ENCODE measurements at places on chromosomes 3 and 15.

GRCh38 chr3:73681198-73681597 is 56.5 kb upstream of the PDZRN3 start:
- no peak for DNase-seq

DNA sequence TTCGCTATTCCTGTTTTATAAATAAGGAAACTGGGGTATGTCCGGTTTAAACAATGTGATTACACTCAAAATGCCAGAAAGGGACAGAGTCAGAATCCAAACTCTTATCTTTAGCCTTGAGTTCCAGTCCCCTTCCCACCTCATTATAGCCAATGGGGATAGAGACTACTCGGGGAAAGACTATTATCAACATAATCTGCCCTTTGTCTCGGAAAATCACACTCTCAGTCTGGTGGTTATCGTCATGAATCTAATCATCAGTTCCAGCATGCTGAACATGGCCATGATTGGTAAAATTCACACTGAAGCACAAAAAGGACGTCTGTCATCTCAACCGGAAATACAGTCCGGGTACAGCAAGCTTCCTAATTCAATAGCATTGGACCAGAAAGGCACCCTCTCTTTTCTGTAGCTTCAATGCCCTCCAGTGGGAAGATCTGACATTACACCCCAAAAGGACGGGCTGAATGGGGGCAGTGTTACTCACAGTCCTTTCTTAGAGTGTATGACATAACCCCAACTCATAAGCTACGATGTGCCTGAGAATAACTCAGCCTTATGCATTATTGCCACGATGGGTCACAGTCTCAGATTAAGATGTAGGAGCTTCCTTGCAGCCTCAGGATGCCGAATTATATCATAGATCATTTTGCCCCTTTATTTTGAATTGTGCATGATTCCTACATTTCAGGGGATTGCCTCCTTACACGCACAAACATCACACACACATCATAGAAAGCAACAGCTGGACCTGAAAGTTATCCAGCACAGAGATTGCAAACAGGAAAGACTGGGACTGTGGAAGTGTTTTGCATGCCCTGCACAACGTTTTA is 390.4 kb upstream of the LMCD1 start:
- DNase-seq: no peak

DNA sequence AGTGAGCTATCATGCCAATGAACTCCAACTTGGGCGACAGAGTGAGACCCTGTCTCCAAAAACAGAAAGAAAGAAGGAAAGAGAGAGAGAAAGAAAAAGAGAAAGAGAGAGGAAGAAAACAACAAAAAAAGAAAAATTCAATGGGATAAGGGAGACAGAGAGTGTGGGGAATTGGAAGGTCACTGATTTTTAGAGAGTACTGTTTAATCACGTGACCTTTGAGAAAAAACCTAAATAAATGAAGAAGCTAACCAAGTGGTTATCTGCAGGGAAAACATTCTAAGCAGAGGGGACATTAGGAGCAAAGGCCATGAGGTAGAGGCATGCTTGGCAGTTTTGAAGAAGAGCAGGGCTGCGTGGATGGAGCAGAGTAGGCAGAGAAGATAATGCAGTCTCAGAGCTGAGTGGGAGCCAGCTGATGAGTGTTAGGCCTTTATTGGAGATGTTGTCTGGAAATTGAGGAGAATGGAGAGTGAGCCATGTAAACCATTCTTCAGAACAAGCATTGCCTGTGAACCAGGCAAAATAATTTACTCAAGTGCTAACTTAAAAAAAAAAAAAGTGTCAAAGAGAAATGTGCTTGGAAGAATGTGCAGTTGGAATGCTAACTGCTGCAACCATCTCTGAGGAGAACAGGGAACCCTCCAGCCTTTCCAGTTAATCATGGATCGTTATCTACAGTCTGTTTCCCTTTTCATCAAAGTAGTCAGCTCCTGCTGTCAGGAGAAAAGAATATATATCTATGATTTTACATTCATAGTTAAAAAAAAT is 377.3 kb upstream of the SEMA6D start:
- no peak for DNase-seq

DNA sequence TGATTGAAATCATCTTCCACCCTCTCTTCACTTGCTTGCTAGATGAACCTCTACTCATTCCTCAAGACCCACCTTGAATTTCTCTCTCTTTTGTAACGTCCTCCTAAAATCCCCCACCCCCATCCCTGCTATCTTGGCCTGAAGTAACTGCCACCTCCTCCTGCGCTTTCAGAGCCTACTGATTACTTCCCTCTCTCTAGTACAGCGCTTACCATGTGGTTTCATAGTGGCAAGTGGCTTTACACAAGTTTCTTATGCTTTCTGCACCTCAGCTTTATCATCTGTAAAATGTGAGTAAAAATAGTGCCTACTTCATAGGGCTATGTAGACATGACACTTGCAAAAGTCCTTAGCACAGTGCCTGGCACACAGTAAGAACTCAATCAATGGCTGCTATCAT is 28.7 kb upstream of the DAZL start:
- DNase-seq: no peak

DNA sequence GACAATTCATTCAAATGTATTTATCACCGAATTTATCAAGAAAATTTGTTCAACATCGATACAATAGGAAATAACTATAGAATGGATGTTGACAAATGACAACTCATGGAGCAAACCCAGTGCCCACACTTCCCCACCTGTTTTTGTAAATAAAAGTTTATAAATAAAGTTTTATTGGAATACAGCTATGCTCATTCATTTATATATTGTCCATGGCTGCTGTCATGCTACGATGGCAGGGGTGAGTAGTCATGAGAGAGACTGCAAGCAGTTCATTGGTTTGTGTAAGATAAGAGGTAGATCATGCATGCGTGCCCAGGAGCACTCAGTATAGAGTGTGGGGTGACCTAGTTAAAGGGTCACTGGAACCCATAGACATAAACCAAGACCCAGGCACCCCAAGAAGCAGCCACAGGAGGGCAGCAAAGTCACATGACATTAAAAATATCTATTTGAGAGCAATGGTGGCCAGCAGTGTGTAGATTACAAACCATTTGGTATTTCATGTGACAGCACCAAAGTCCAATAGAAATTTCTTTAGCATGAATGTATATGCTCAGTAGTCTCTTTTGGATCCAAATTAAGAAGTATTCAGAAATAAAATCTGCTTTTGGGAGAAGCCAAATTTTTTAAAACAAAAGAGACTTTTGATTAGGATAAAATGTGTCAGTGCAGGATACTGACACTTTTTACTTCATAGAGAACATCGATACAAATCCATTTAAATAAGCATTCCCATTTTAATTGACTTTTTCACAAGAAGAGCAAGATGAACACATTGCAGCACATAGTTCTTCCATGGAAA is 794.8 kb downstream of the MCTP2 start:
- DNase-seq: no peak

- DNase-seq: no peak
Measured at GRCh38 chr3:107452436-107452835, 70.3 kb upstream of the BBX start.

DNA sequence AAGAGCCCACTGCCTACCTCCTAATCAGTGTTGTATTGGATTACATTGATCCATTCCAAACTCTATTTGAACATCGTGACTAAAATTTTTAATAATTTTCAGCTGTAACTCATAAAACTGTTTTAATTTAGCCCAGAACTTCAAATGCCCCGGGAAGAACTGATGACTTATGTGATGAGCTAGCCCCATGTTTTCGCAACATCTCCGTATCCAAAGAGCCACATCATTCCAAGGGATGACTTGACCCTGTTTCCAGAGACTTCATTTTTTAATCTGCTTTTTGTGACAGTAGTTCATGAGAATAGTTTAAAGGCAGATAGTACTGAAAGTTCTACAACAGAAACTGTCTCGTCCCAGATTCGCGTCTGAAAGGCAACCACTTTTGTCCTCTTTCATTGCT is 97.4 kb downstream of the STAC start:
- no peak for DNase-seq

DNA sequence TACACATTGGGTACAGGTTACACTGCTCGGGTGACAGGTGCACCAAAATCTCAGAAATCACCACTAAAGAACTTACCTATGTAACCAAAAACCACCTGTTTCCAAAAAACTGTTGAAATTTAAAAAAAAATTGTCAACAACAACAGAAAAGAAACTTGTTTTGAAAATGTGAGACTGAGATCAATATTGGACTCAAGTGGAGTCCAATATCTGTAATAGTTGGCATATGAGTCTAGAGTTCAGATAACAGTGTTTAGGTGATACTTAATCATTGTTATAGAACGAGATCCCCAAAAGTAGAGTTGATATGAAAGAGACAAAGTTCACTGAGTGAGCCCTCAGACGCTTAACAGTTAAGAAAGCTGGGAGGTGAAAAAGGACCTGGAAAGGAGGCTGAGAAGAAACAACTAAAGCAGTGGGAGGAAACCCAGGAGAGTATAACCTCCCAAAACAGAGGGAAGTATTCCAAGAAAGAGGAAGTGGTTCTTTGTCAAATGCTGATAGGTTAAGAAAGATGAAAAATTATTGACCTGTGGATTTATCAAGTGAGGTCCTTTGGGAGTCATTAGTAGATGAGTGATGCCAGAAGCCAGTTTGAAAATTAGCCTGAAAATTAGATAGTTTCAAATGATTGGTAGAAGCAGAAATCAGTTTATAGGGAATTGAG is 388.6 kb upstream of the DPH6 start:
- no peak for DNase-seq

- no peak for DNase-seq
Measured at GRCh38 chr15:79540551-79540950, 108.4 kb downstream of the MINAR1 start.

- DNase-seq: no peak
Measured at GRCh38 chr15:58705105-58705504, 44.4 kb downstream of the ADAM10 start.

- DNase-seq: no peak
Measured at GRCh38 chr3:117118604-117119003, 409.0 kb downstream of the TUSC7 start.

DNA sequence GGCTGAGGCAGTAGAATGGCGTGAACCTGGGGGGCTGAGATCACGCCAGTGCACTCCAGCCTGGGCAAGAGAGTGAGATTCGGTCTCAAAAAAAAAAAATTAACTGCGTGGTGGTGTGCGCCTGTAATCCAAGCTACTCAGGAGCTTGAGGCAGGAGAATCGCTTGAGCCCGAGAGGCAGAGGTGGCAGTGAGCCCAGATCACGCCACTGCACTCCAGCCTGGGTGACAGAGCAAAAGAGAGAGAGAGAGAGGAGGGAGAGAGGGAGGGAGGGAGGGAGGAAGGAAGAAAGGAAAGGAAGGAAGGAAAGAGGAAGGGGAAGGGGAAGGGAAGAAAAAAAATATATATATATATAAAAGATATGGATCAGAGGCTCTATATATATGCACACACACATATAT is 6.0 kb downstream of the TM4SF19 start:
- no peak for DNase-seq

- no peak for DNase-seq
Measured at GRCh38 chr15:93826790-93827189, 404.6 kb upstream of the MCTP2 start.

- no peak for DNase-seq
Measured at GRCh38 chr3:48478626-48479555, 25.1 kb downstream of the SHISA5 start.

- no peak for DNase-seq
Measured at GRCh38 chr3:50166620-50167019, 11.5 kb downstream of the SEMA3F start.

DNA sequence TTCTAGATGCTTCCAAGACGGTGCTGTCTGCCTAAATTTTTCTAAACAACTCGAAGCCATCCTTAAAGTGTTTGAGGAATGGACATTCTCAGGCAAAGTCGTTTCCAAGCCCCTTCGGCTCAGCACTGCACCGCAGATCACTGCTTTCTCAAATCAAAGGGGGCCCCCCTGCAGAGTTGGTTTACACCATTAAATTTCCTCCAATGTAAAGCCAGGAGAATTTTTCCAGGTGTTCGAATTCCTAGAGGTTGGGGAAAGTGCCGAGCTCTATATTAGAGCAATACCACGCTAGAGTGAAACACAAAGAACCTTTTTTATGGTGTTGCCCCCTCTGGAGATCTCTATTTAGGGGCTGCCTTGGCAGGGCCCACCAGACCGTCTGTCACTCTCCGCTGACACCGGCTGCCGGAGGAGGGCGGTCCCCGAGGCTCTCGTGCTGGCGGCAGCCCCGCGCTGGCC is 277.9 kb upstream of the NR2F2 start:
- no peak for DNase-seq

DNA sequence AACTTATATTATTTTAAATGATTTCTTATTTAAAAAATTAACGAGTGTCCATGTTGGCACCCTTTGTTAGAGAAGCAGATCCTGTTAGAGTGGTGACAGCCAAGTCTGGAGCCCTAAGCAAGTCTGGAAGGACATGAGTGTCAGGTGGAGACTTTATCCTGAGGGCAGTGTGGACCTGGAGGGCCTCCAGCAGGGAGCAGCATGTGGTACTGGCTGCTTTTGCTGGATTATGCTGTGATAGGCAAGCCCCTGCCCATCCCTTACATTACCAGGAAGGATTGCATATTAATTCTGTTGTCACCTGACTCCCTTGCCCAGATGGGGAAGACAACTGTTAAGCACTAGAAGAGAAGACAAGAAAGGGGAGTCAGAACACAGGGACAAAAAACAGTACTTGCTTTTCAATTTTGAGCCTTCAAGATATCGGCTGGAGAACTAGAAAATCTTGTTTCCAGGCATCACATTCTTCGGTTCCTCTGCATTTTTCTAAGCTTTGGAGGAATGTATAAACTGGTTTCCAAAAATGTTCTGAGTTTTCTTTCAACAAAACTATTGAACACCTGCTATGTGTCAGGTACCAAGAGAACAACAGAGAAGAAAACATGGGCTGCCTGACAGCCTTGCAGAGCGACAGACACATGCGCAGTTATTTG is 22.7 kb downstream of the ZNF860 start:
- no peak for DNase-seq

DNA sequence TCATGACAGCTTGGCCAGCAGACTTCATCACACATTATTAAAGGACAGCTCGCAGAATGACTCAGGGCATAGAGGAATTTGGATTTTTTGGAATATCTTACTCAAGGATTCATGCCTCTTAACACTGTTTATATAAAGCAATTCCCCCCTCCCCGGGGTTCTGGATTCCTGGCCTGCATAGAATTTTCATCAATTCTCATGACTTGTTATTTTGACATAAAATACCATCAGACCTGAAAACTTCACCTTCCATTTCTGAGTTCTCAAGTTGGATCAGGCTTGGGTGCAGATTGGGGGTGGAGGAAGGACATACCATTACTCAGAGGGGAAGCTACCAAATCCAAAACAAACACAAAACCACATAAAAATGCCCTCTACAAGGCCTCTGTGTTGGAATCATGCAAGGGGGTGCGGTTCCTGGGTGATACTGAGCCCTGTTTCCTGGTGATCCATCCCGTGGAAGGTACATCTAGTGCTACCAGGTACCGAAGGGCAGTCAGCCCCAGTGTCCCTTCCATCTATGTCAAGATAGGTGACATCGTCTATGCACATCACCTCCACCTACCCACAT is 95.3 kb downstream of the DAPK2 start:
- no peak for DNase-seq

DNA sequence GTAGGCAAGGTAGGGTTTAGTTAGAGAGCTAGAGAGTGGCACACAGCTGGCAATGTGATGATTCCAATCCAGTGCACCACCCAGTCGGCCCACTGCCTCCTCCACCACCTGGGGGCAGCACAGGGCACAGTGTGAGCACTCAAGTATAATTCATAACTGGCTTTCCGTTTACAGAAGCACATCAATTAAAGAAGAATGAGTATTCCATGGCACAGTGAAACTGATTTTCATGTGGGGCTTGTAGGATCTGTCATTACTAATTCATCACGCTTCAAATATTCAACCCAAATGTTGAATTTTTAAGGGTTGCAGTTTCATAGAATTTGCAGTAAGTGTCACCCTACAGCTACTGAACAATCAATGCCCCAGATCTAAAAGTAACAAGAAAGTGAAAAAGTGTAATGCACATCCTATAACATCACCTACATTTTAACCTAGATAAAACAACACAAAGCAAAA is 149.9 kb downstream of the IGSF11 start:
- DNase-seq: peak; percentile 31
